H54 (cell line): ENCODE measurements at places on chromosomes 3 and 15.
A peak's percentile ranks its signal among the peaks of the same experiment; 100 is the strongest.

GRCh38 chr15:88069561-88069960, 187.0 kb downstream of the NTRK3 start:
- no peak for DNase-seq

DNA sequence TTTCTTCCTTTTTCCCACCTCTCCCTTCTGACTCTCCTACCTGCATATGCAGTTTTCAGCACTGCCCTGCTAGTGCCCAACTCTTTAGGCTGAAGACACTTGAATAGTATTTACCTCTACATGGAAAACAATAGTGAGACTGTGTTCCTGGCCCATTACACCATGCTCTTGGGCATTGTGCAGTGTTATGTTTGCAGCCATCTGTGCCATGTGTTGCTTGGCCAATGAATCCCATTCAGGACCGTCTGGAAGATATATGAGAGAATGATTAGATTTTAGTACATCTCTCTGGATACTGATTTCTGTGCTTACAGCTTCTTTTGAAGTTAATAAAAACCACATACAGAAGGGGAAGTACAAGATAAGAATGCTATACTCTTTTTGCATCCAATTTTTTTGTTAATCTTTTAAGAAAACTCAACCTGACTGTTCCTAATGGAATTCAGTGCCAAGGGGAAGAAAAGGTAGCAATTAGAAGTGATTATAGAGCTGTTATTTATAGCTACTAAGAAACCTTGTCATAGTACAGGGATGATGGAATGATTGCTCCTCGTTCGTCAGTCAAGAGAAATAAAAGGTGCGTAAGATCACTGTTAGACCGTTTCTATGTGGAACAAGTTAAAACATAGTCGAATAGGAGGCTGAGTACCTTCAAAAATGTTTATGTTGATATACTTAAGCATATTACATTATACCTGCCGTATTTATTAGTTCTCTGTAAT, 58.9 kb downstream of the TMEM41A start:
- no peak for DNase-seq

- no peak for DNase-seq
These were observed 15.9 kb upstream of the COPG1 start for GRCh38 chr3:129233538-129233937.

GRCh38 chr3:128515967-128516366, 23.0 kb upstream of the GATA2 start:
- DNase-seq = no peak

DNA sequence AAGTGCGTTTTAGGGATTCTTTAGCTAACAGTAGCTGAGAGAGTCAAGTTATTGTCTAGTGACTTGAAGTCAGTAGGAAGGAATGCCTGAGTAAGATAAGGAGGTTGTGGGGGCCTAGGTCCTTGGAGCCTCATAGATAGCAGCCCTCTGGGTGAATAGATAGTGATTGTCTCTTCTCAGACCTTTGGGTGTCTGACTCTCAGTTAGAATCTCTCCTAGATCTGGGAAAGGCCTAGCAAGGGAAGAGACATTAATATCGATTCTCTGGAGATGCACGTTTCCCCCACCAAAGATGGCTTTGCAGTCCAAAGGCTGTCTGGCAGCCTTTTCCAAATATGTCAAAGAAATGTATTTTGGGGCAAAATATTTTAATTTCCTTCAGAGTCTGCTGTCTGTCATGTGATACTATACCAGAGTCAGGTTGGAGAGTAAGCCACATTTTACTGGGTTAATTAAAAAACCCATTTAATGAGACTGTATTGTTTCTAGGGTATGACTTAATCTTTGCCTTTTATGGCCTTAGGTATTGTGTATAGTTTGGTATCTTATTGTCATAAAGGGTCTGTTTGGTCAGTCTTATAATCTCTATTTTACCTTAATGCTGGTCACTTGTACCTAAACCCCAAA, 92.2 kb downstream of the ST6GAL1 start:
- DNase-seq = no peak

DNA sequence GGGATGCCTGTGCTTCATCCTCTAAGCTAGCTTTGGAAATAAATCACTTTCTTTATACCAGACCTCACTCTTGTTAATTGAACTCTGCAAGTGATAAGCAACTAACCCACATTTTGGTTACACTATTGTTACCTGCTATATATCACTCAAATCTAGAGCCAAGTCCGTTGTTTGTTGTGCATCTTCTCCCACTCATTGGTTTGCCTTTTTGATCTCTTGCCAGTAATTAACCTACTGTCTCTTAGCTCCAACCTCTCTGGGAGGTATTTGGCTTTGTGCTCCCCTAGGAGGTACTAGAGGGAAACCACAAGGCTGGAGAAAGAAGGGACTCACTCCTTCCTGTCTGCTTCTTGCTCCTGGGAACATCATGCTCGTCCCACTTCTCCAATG, 12.8 kb upstream of the CRBN start:
- no peak for DNase-seq

DNA sequence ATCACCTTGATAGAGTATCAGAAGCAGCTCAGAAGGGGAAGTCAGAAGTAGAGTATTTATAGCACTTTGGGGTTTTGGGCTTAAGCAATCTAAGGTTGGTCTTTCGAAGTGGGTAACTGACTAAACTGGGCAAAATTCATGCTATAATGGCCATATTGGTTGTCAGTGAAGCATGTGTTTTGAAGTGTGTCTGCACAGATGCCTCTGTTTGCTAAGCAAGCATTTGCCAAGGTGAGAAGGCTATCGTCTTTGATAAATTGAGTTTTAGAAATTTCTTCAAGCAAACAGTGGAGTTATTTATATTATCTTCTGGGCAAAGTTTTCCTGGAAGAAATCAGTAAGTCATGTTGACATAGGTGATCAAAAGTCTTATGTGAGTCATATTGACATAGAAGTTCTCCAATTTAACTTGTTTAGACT, 412.8 kb upstream of the TGFBR2 start:
- no peak for DNase-seq

DNA sequence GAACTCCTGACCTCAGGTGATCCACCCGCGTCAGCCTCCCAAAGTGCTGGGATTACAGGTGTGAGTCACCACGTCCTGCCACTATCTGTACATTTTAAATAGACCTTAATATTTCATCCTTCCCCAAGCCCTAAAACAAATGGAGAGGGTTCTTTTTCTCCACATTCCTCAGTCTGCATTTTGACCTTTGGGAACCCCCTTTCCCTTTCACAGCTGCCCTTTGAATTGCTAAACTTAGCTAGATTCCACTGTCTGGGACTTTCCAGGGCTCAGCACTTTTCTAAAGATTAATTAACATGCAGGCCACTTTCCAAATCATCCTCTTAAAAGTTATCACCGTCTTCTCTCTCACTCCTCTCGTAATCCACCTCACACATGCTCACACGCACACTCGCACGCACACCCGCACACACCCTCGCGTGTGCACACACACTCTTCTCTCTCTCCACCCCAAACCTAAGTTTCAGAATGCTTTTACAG, 124.2 kb downstream of the TMCO5A start:
- no peak for DNase-seq

- no peak for DNase-seq
These were observed 27.7 kb upstream of the SMAD3 start for GRCh38 chr15:67037694-67038093.

- DNase-seq = no peak
These were observed 1.2 kb upstream of the IP6K1 start for GRCh38 chr3:49787536-49787935.

GRCh38 chr15:77057685-77058084, 13.2 kb downstream of the TSPAN3 start:
- no peak for DNase-seq

- DNase-seq = peak; percentile 78
These were observed 4.6 kb upstream of the CIDEC start for GRCh38 chr3:9884555-9885165.

DNA sequence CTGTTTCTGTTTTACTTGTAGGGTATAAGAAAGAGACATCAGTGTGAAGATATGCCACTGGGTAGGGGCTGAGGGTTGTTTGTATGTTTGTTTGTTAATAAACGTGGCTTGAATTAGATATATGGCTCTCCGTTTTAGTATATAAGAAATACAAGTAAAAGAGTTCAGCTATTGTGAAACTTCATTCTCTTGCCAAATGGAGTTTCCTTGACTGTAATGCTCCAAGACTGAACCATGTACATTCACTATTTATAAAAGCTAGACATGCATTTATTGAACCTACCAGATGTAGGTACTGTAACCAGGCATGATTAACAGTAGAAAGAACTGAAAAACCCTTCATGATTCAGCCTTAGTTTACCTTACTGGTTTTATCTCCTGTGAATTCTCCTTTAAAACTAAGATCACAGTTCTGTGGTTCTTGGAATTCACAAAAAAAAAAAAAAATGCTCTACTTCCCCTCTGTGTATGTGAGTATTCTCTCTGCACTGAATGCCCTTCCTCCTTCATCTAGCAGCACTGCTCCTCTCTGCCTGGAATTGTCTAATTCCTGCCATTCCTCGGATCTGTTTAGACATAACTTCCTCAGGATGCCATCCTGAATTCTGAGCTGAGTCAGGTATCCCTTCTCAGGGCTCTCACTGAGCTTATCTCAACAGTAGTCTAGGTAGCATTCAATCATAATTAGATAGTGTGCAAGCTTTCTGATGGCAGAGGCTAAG, 504.4 kb downstream of the FHIT start:
- DNase-seq = no peak

DNA sequence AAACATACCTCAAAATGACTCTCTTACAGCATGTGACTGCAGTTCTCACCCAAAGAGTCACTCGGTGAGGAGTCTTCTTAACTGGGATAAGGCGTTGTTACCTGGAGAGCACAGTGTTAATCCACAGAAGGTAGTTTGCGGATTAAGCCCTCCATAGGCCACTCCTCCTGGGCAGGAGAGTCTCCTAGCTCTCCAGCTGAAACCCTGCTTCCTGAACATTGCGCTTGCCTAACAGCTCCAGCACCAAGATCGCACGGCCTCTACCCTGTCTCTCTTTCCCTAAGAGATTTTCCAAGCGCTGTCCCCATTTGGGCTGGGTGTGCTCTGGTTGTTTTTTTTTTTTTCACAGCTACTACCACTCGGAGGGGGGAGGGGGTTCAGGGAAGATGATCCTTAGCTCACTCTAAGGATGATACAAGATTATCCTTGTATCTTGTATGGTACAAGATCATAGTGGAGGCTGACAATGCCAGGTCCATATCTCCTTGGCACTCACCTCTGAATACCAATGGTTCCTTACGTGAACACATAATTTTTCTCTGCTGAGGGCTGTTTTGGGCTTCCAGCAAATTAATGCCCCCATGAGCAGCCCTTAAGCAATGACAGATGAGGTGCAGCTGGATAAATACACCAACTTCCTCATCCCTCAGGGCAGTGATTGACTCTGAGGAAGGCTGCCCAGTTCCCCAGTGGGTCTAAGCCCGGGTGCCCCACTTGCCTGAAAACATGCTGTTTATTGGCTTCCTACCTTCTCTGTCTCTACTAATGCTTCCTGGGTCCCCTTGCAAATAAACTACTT, 185.2 kb upstream of the TSC22D2 start:
- no peak for DNase-seq

GRCh38 chr3:56810577-56811545, 9.1 kb upstream of the ARHGEF3 start:
- DNase-seq = no peak

- no peak for DNase-seq
These were observed 94.2 kb upstream of the THRB start for GRCh38 chr3:24588629-24589512.

GRCh38 chr3:64088408-64089205, 65.3 kb upstream of the PSMD6 start:
- no peak for DNase-seq

DNA sequence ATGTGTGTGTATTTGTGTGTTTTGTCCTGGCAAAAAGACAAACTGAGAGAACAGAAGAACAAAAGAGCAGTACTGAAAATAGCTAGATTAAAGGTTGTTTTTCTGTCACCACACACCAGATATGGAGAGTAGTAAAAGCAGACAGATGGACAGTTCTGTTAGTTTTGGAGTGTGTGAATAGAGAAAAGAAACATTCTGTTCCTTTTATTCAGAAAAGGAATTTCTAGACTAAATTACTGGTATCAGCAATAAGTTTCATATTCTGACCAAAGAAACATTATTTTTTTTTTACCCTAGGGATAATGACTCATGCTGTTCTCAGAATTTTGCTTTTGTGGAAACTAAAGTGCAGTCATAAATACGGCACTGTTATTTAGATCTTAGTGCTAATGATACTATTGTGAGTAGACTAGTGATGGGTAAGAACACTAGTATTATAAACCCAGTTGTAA, 32.9 kb downstream of the PIK3CA start:
- DNase-seq = no peak

- no peak for DNase-seq
These were observed 1248.5 kb downstream of the ROBO1 start for GRCh38 chr3:78519281-78519680.

DNA sequence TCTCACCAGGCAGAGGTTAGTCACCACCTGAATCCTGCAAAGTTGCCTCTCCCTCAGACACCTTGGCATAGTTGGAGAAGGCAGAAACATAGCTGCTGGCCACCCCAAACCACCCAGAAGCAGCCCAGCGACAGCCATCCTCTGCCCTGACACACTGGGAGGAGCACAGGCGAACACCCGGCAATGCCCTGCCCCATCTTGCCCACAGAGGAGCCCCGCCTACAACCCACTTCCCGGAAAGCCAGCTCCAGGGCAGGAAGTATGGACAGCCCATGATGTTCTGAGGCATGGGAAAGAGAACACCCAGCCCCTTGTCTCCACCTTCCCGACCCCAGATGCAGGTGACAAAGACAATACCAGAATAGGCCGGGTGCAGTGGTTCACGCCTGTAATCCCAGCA, 12.6 kb upstream of the SHISA5 start:
- no peak for DNase-seq

DNA sequence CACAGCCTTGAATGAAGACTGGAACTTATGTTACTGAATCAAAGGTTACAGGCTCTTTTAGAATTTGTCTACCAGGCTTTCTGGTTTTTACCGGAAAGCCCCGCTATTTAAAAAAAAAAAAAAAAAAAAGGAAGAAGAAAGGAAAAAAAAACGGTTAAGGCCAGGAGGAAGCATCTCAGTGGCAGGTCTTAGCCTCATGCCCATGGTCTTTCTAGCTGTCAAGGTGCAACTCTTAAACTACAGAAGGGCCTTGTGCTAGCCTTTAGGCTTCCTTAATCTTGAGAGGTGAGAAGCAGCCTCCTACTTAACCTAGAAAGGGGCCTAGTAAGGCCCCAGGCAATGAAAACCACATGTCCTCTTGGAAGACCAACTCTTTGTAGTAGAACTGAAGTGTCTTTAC, 77.5 kb downstream of the TBC1D5 start:
- no peak for DNase-seq

GRCh38 chr3:139157161-139157932, 112.7 kb upstream of the PRR23C start:
- DNase-seq = no peak

GRCh38 chr15:29890336-29891095, 68.2 kb upstream of the TJP1 start:
- no peak for DNase-seq

- DNase-seq = no peak
These were observed 404.5 kb downstream of the OCA2 start for GRCh38 chr15:27694506-27695087.

- DNase-seq = no peak
These were observed 313.7 kb upstream of the ATP10A start for GRCh38 chr15:26176831-26177230.

GRCh38 chr15:90020021-90020735, 19.1 kb downstream of the ZNF710 start:
- DNase-seq = no peak
